ENCODE measurements at places on chromosomes 5 and 9. TPM values are rescaled to one million over a fixed set of nuclear protein-coding genes. Genes with fewer than 3 reads are reported as not detected.

Gene CCT5
- 122 TPM for total RNA-seq

GRCh38 chr9:456365-456764 lies 241.7 kb downstream of the DOCK8 start:
- no peak for DNase-seq

DNA sequence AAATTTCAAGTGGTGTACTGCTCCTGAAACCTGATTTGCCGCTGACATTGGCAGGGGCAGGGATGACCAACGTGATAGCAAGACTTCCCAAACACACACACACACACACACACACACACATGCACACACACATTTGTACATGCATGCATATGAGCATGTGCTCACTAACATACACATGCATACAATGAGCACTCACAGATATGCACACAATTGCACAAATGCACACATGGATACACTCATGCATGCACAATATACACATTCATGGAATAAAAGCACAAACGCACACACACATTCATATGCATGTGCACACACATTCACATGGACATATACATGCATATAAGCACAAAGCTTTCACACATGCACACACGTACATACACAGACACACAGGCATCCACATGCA lies 181.2 kb upstream of the ZNF618 start:
- DNase-seq: no peak

Gene PCDHGA4
- 5.6 TPM for total RNA-seq

DNA sequence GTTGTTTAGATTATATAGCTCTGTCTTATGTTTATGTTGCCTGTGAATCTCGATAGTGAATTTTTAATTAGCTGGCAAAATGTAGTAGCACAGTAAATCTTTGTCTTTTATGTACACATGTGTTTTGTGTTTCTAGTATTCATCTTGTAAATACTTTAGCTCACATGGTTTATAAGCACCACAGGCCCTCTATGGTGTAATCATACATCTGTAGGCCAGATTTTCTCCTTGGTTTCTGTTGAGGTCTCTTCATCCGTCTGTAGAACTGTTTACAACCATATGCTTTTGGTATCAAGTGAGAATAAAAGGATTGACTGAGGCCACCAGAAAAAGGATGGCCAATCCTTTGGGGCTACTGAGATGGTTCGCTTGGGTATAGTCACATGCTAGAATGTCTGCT lies 45.0 kb downstream of the PRR16 start:
- DNase-seq: no peak

DNA sequence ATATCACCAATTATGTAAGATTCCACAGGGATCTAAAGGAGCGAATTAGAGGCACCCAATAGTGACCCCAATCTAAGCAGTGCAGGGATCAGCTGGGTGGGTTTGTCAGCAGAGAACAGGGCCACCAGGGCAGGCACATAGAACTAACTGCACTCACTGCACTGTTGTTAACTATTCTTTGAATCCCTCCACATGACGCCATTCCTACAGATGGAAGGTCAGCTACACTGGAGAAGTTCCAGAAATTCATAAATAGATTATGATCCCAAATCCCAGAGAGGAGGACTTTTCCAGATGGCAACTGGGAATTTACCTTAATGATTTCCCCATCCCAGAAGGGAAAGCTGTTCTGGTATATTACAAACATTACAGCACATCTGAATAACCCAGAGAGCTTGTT lies 84.2 kb downstream of the THBS4 start:
- no peak for DNase-seq

Gene CCNO
- not detected for total RNA-seq

DNA sequence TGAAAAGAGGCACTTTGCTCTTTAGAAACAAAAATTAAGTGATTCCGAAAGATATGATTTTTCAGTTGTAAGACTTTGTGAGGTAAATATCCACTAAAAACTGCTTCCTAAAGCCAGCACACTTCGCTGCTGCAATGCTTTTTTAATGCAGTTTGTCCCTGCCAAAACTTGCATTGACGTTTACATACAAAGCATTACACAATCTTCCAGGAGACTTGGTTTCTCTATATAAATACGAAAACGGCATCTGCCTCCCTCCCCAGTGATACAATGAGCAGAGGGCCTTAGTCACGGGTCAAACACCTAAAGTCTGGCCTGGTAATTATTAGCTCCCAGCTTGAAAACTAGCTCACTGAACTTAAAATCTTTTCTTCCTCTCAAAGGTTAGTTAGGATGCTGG lies 170.7 kb downstream of the TSSK1B start:
- no peak for DNase-seq

Gene ZNF883
- total RNA-seq: 3.0 TPM

Data from sigmoid colon (tissue), 7 donors.